Caco-2 (cell line): ENCODE measurements at places on chromosomes 1 and 21. TPM values are rescaled to one million over a fixed set of nuclear protein-coding genes. Genes with fewer than 3 reads are reported as not detected.

DNA sequence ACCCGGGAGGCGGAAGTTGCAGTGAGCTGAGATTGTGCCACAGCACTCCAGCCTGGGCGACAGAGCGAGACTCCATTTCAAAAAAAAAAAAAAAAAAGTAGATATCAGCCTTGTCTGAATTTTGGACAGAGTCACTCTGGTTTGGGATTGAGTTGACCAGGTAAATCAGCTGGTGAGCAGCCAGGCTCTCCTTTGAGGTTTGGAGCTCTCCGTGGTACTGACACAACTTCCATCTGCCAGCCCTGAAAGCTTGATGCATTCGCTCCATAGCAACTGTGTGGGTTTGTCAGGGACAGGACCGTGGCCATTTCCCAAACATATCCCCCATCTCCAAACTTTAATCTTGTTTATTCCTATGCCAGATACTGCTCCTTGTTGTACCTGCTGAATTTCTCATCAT, 155.2 kb downstream of the DMRTA2 start:
- peak; percentile 60 for DNase-seq
- H3K27ac ChIP-seq, result no peak overlapping the region
- H3K4me3 ChIP-seq, result no peak overlapping the region
- no peaks in the 10 kb centered on the region for H3K27me3 ChIP-seq
- no peaks in the 10 kb centered on the region for H3K36me3 ChIP-seq

TBX15 gene
- total RNA-seq, result 0.11 TPM in 1 of 2 replicates, not detected in the other

DNA sequence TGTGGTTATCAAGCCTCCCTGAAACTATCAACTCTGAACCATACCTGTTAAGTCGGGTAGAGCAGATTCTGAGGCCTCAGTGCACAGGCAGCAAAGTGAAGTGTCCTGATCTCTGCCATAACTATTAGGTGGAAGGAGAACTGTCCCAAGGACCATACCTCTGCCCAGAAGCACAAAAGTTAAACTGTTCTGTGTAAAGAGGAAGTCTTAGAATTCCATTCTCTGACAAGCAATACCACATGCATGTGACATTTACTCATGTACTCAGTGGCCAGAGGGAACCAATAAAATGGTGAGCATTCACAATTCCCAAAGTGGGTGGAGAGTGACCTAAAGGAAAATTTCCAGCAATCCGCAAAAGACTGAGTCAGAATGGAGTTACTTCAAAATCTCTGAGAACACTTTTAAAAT, 61.0 kb downstream of the TOR3A start:
- peaks cover 13% of the 10 kb centered on the region; the same call in 1 of the 2 replicates for H3K4me1 ChIP-seq
- H3K4me3 ChIP-seq, result no peak overlapping the region

DNA sequence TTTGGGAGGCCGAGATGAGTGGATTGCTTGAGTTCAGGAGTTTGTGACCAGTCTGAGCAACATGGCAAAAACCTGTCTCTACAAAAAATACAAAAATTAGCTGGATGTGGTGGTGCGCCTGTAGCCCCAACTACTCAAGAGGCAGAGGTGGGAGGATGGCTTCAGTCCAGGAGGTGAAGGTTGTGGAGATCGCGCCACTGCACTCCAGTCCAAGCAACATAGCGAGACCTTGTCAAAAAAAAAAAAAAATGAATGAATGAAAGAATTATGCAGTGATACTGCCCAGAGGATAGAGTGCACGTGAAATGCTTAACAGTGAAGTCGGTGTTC, 429 bp upstream of the DPH2 start:
- DNase-seq, result no peak
- peak overlapping the region; percentile 17; the same call in 1 of the 2 replicates for H3K4me3 ChIP-seq
- H3K36me3 ChIP-seq, result peaks cover 1% of the 10 kb centered on the region; the same call in 1 of the 2 replicates
- H3K27ac ChIP-seq, result no peak overlapping the region

- H3K27ac ChIP-seq, result no peak within 1 kb of the TSS
- no peak for DNase-seq
- H3K27me3 ChIP-seq, result no peaks in the 10 kb centered on the region
- no peaks in the 10 kb centered on the region for H3K36me3 ChIP-seq
- no peak within 1 kb of the TSS for H3K4me3 ChIP-seq
Measured at GRCh38 chr1:86468501-86468977, at the start of gene CLCA1. Gene CLCA1 (plus strand): TSS chr1:86468927. CDS start chr1:86468972, 45 bp downstream.

IPO9 gene
- total RNA-seq, result 95.1 and 107 TPM in 2 replicates

DNA sequence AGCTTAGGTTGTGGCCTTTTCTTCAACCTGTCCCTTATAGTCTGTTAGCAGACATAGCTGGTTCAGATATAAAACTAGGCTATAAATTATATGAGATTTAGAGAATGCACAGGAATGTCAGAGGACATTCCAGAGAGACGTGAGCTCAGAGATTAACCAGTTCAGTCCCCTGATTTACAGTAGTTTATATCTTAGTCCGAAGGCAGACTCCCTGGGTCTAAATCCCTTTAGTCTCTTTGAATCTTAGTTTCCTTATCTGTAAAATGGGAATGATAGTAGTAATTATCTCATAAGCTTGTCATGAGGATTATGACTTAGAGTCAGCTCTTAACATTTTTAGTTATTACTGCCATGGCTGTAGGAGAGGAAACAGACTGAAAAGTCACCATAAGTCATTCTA, 45.5 kb upstream of the PLXNA2 start:
- no peak for DNase-seq
- H3K27me3 ChIP-seq, result no peaks in the 10 kb centered on the region
- H3K36me3 ChIP-seq, result no peaks in the 10 kb centered on the region
- no peaks in the 10 kb centered on the region for H3K4me1 ChIP-seq
- no peak overlapping the region for H3K4me3 ChIP-seq

DNA sequence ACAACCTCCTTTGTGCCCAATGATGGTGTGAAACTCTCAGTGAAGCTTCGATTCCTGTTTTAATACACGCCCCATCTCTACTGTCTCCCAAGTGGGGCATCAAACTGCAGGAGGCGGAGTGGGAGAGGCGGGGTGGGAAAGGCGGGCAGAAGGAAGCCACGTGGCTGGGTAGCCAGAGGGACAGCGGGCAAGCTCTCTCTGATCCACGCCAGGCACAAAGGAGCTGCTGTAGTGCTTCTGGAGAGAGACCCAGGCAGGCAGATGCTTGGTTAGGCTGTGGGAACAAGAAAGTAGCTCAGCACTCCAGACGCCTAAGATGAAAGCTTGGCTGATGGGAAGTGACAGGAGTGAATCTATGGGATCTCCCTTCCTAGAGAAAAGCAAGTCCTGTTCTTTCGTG, 25.7 kb downstream of the TRIM67 start:
- no peaks in the 10 kb centered on the region; the same call in 1 of the 2 replicates for H3K27me3 ChIP-seq
- H3K4me1 ChIP-seq, result peaks cover 10% of the 10 kb centered on the region; the same call in 1 of the 2 replicates
- H3K27ac ChIP-seq, result no peak overlapping the region

DNA sequence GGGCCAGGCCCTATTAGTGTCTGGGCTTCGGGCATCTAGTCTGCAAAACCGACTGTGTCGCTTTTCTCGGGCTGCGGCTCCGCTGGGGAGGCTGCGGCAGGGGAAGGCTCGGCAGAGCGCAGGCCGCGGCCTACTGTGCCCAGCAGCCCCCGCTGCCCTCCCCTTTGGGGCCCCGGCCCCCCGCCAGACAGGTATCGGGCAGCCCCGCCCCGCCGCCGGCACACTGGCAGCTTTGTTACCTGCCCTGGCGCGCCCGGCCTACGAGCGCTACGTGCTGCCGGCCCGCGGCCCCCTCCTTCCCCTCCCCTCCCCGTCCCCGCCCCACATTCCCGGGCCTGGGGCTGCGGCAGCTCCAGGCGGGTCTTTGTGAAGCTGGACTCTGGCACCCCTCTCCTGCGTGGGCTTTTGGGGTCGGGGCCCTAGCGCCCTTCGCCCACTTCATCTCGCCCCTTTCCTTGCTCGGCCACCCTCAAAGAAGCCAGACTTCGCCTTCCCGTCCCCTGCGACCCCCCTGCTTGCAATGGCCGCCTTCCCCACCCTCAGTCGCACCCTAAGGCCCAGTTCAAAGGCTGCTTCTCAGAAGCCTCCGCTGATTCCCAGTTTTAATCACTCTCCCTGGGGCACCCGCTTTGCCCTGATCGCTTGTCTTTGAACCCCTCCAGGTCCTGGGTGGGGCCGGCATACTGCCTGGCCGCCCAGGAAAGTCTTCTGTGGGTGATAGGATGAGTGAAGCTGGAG, 48.9 kb upstream of the SLC2A1 start:
- H3K27ac ChIP-seq, result peak overlapping the region; percentile 99
- H3K4me1 ChIP-seq, result peaks cover 86% of the 10 kb centered on the region
- no peaks in the 10 kb centered on the region for H3K27me3 ChIP-seq
- peak overlapping the region; percentile 19 for H3K4me3 ChIP-seq
- peak; percentile 93 for DNase-seq

SYT2 gene
- 0.07 and 0.09 TPM in 2 replicates for total RNA-seq

CELSR2 gene
- 7.0 and 8.3 TPM in 2 replicates for total RNA-seq

DNA sequence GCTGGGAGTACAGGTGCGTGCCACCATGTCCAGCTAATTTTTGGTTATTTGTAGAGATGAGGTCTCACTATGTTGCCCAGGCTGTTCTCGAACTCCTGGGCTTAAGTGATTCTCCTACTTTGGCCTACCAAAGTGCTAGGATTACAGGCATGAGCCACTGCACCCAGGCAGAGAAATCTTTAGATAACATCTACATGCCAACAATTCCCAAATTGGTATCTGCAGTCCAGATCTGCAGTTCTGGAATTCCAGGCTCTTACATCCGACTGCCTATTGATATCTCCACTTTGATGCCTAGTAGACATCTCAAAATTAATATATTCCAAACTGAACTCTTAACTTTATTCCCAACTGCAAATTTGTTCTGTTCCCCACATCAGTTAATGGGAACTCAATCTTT, 23.3 kb downstream of the INAVA start:
- 0 out of 2 replicates have a peak, but pooled peaks cover 3% of the 10 kb centered on the region for H3K36me3 ChIP-seq
- H3K27me3 ChIP-seq, result no peaks in the 10 kb centered on the region

DNA sequence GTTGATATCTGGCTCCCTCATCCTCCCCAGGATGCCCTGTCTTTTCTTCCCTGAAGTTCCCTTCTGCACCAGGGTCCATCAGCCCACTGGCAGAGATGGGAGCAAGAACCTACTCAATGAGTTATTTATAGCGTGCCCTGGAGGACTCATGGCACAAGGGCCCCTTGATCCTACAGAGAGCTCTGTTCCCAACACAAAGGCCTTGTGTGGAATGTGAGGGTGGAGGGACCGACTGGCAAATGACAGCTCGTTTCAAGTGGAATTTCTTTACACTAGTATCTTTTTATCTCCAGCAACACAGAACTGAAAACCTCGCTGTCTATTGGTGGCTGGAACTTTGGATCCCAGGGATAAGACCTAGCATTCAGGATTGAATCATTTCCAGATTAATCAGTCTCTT, 22.4 kb downstream of the CHI3L2 start:
- no peak overlapping the region for H3K27ac ChIP-seq
- H3K36me3 ChIP-seq, result no peaks in the 10 kb centered on the region

WNT9A gene
- 0.32 and 0.68 TPM in 2 replicates for total RNA-seq

GRCh38 chr1:193741228-193741627, 554.8 kb upstream of the B3GALT2 start:
- no peaks in the 10 kb centered on the region for H3K4me1 ChIP-seq
- no peaks in the 10 kb centered on the region for H3K27me3 ChIP-seq
- H3K4me3 ChIP-seq, result no peak overlapping the region
- no peak for DNase-seq
- no peaks in the 10 kb centered on the region for H3K36me3 ChIP-seq
